Cerebellar cortex (tissue), 1 donor: ENCODE measurements at places on chromosomes 1 and 21.

- no peak for DNase-seq
Measured at GRCh38 chr1:93925206-93925605, 16.0 kb upstream of the GCLM start.

DNA sequence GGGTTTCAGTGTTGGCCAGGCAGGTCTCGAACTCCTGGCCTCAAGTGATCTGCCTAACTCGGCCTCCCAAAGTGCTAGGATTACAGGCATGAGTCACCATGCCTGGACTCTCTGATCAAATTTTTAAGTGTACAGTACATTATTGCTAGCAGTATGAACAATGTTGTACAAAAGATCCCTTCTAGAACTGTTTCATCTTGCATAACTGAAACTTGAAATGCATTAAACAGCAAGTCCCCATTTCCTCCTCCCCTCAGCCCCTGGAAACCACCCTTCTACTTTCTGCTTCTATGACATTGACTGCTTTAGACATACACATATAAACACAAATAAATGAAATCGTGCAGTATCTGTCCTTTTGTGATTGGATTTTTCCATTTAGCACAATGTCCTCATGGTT is 463.4 kb downstream of the PTPRC start:
- DNase-seq: no peak

DNA sequence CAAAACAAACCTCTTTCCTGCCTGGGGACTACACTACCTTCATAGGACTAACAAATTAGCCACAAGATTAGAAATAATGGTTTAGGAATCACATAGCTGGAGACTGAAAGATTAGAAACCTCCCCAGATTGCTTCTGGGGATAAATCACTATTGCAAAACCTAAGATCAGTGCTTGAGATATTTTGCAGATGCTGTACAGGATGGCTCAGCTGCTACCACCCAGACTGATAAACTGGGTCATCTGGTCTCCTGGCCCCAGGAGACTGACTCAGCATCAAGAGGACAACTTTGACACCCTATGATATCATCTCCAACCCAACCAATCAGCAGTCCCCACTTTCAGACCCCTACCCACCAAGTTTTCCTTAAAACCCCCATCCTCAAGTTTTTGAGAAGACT is 137.0 kb downstream of the LRRC53 start:
- no peak for DNase-seq

GRCh38 chr1:35557118-35557610 is at the start of gene KIAA0319L:
Gene KIAA0319L (minus strand): TSS chr1:35557403. CDS start chr1:35554491, 2,912 bp downstream.
- DNase-seq: peak; percentile 90

DNA sequence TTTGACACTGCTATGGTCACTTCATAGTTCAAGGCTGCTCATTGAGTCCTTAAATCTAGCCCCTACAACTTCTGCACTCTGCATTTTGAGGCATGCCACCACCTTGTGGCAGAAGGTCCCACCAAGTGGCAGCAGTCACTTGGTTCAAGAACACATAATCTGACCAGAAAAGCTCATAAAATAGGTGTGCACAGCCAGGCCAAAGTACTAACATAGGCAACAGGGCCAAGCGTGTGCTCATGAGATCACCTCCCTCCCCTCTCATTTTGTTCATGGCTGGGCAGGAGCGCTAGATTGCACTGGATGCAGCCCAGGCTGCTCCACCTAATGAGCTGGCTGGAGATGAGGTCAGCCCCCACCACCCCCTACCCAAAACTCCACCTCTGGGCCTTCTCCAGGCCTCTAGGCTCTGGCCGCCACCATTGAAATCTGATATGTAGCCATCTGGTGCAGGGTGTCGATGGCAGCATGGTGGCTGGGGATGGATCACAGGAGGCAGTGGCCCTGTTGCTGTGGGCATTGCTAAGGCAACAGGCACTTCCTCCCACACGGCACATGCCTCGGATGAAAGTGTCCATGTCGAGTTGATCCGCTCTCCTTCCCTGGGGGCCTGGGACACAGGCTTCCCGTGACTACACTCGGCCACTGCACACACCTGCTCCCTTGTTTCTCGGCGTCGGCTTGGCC is 193.2 kb downstream of the TRABD2B start:
- DNase-seq: no peak

GRCh38 chr21:20404915-20405314 is 593.3 kb upstream of the NCAM2 start:
- DNase-seq: no peak

GRCh38 chr1:172351754-172352161 is 68.7 kb upstream of the C1orf105 start:
- peak; percentile 39 for DNase-seq

DNA sequence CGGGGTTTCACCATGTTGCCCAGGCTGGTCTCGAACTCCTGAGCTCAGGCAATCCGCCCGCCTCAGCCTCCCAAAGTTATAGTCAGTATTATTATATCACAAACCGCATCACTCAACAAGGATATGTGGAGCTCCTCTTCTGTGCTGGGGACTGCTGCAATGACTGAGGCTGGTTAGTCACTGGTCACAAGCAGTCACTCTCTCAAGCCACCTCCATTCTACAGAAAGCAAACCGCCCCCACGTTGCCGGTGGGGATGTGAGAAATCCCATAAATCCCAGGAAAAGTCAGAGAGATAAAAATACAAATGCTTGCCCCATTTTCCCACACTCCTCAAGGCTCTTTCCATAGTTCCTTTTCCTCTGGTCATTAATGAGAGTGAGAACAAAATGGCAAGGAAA is 155.7 kb downstream of the ADSS2 start:
- DNase-seq: no peak

GRCh38 chr21:37257511-37257966 is 9.6 kb downstream of the VPS26C start:
- peak; percentile 25 for DNase-seq

- DNase-seq: peak; percentile 8
Measured at GRCh38 chr1:115041654-115042053, 12.0 kb downstream of the TSHB start.

- DNase-seq: no peak
Measured at GRCh38 chr1:108071601-108072000, 106.6 kb upstream of the VAV3 start.

DNA sequence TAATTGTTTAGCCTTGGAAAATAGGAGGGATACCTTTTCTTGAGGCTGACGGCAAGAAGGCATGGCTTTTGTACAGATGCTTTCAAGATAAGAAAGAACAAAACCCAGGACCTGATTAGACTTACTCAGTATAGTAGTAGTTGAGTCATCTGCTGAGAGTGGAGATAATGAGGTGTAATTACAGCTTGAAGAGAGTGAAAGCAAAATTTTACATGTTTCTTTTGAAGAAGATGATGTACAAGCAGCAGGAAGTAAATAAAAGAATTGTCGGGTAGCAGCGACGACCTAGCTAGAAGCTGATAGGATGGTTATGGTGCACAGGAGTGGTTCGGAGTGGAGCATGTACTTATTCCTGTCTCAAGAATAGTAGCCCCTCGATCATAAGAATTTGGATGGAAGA is 6.6 kb downstream of the ANGPTL1 start:
- no peak for DNase-seq

DNA sequence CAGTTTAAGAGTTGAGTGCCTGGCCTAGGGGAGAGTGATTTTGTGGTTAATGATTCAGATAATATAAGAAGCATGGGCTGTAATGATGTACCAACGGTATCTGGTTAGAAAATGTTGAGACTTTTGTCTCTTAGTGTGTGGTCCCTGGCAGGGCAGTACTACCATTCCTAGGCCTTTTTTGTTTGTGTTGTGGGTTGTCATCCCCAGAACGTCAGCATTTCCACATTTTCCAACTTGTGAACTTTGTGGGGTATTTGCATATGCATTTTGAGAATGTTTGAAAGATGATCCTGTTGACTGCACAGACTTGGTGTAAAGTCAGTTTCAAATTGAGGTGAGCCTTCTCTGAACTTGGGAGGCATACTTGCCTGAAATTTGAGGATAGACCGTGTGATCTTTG is 11.4 kb downstream of the NEK7 start:
- no peak for DNase-seq

- DNase-seq: no peak
Measured at GRCh38 chr1:72911656-72912055, 629.3 kb upstream of the NEGR1 start.

- no peak for DNase-seq
Measured at GRCh38 chr1:239107676-239108075, 278.7 kb upstream of the CHRM3 start.

DNA sequence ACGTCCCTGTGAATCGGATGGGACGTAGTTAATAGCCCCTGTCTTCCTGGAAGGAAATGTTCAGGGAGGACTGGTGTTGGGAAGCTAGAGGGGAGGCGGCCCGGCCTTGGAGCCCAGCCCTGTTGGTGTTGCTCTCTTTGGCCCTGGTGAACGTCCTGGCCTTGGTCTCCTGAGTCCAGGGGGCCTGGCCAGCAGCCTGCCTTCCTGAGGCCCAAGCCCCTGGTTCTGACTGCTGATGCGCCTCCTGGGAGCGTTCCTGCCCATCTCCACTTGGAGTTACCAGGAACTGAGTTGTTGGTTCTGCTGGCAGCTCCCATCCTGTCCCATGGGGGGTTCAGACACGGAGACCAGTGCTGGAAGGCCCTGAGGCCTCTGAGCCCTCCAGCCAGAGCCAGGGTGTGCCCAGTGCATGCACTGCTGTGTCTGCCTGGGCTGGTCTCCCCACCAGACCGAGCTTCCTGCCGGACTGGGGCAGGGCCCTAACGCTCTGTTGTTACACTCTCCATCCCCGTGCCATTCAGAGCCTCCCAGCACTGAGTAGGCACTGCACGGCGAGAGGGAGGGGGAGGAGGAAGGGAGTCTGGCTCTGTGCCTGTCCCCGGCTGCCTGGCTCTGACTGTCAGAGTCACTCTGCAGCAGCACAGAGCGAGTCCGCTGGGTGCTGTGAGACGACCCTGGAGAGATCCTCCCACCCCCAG is 382.5 kb upstream of the VAMP3 start:
- peak; percentile 72 for DNase-seq

DNA sequence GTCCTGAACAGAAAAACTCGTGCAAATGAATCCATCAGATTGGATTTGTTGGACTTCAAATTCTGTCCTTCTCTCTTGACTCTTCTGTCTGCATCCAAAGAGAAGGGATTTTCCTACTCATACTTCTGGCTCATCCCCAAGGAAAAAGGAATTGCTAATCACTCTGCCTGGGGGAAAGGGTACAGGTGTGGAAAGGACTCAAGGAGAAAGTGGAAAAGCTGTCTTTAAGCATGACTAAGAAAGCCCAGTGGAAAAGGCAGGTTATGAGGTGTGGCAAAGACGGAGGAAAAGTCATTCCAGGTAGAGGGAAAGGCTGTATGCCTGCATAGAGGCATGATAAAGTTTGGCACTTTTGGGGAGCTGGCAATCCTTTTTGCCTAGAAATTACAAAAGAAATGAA is 43.4 kb downstream of the PTGS2 start:
- DNase-seq: no peak

DNA sequence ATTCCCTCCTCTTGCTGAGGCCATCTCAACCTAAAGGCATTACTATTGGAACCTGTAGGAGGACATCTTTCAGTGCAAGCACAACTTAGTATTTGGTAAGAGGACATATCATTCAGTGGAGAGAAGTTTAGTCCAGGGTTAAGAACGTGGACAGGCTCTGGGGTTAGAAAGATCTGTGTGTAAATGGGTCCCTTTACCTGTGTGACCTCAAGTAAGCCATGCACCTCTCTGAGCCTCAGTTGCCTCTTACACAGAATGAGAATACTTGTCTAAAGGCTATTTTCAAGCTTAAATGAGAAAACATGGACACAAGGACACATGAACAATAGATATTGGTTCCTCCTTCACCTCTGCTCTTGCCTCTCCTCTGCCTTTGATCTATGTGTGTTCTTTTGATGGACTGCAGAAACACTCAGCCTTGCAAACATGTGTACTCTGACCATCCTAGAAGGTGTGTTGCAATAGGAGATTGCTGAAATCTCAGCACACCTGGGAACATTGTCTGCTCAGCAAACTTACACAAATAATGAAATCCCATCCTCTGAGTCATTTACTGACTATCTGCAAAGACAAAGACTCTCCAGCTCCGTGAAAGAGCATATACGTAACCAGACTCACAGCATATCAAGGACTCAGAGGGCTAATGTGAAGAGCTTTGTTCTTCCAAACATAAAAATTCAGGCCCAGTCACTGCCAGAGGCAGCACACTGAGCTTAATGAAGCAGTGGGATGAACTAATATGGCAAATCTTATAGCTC is 143.8 kb downstream of the DAB1 start:
- DNase-seq: no peak

DNA sequence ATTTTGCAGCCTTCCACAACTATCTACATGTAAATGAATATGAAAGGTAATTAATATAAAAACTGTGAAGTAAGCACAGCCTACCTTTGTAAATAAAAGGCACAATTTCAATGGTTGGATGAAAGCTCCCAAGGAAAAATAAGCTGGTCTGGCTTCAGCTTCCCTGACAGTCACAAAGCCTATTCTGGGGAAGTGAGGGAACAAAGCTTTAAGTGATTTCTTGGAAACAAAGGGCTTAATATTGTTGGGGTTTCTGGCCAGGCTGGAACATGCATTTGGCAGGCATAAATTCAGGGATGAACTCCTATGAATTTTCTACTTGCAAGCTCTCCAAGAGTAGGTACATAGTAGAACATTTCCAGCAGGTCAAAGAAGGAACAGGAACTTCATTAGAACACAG is 17.3 kb downstream of the BCAS2 start:
- DNase-seq: no peak

GRCh38 chr21:42081931-42082381 is 10.8 kb downstream of the UMODL1 start:
- no peak for DNase-seq

DNA sequence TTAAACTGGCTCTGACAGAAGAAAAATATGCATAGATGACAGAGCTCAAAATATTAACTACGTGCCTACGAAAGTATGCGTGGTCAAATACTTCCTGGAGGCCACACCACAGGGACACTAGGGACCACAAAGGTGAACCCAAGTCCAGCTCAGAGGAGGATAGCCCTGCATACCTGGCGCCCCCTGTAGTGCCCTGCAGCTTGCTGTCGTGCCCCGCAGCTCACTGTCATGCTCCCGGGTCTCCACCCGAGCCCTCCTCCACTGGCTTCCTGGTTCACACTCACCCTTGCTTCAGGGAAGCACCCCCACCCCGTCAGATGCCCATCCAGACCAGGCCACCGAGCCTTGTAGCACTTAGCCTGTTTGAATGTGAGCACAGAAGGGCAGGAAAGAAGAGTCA is 16.7 kb upstream of the NADK start:
- DNase-seq: no peak

GRCh38 chr1:94553323-94553730 is 11.8 kb upstream of the F3 start:
- no peak for DNase-seq

GRCh38 chr1:60577029-60577428 is 503.5 kb upstream of the C1orf87 start:
- no peak for DNase-seq

GRCh38 chr1:106290805-106291501 is 765.5 kb upstream of the PRMT6 start:
- DNase-seq: no peak

GRCh38 chr1:230066466-230067404 is at the start of gene GALNT2:
Gene GALNT2 (plus strand): TSS chr1:230067238. CDS start chr1:230067281, 43 bp downstream.
- DNase-seq: peak; percentile 79

- no peak for DNase-seq
Measured at GRCh38 chr1:160578175-160578524, 1.1 kb downstream of the CD84 start.
